Aorta (tissue), 5 donors: ENCODE measurements at places on chromosomes 16 and 17.
A peak's percentile ranks its signal among the peaks of the same experiment; 100 is the strongest.

- no peak for DNase-seq
Measured at GRCh38 chr16:1208239-1208830, 16.7 kb downstream of the TPSG1 start.

DNA sequence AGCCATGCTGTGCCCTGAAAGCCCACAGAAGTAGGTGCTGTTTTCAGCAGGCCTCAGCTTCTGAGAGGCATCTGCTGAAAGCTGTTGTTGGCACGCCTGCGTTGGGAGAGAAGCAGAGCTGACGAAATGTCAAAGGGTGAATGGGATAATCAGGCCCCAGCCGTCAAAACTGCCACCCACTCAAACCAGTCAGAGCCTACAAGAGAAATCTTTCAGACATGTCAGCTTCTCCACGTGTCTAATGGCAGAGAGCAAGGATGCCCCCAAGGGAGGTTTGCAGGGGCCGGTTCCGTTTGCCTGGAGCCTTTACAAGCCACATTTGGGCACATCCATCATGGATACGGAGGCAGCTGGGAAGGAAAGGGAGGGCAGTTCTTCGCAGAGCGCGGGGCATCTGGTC, 568.2 kb upstream of the EEF2KMT start:
- no peak for DNase-seq

- no peak for DNase-seq
Measured at GRCh38 chr16:84749815-84750214, 50.0 kb downstream of the USP10 start.

GRCh38 chr17:45709728-45710288, 74.3 kb upstream of the CRHR1 start:
- DNase-seq = no peak

DNA sequence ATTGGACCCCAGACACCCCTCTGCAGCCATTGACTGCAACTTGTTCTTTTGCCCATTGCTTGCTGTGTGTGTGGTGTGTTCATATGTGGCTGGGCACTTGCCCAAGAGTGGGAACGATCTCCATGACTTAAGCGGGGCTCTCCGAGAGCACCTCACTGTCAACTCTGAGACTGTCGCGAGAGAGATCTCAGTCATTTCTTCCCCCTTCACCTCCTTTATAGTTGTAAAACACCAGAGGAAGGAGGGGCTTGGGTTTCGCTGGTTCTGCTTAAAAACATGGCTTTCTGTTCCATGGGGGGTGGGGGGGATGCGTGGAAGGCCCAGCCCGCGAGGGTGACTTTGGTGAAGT, 7.4 kb downstream of the PHOSPHO1 start:
- DNase-seq = no peak

DNA sequence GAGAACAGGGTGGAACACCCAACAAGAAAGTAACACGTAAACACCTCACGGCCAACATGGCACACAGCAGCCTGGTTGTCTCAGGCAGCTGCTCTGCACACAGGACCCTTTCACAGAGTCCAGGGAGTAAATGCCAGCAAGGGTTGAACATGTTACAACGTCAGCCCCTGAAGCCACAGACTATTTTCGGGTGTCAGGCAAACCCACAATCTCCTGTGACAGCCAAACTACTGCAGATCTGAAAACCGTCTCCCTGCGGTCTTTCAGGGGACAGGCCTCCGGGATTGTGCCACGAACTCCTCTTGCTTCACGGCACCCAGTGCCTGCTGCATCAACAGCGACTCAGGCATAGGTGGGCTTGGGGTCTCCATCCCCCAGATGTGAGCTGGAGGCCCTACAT, 127.7 kb downstream of the XYLT1 start:
- no peak for DNase-seq

- DNase-seq = no peak
Measured at GRCh38 chr16:84038469-84038868, 4.1 kb downstream of the SLC38A8 start.

DNA sequence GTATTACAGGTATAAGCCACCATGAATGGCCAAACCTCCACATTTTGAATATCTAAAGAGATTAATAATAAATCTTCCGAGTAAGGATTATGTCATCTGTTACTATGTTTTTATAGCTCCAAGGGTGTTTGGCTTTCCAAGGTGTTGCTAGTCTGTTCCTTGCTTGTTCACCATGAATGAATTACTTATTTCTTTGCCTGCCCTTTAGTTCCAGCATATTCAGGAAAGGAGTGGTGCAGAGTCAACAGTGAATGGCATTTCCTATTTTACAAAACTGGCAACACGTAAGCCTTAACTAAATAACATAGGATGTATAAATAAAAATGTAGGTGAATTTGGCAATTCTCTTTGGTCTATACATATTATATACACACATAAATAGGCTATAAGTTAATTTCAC, 70.3 kb downstream of the MYO1D start:
- no peak for DNase-seq

GRCh38 chr17:72882426-72882825, 210.1 kb downstream of the SLC39A11 start:
- no peak for DNase-seq

GRCh38 chr16:75064403-75065148, 52.0 kb downstream of the LDHD start:
- no peak for DNase-seq

- DNase-seq = no peak
Measured at GRCh38 chr17:18368946-18369345, 5.6 kb upstream of the SHMT1 start.

DNA sequence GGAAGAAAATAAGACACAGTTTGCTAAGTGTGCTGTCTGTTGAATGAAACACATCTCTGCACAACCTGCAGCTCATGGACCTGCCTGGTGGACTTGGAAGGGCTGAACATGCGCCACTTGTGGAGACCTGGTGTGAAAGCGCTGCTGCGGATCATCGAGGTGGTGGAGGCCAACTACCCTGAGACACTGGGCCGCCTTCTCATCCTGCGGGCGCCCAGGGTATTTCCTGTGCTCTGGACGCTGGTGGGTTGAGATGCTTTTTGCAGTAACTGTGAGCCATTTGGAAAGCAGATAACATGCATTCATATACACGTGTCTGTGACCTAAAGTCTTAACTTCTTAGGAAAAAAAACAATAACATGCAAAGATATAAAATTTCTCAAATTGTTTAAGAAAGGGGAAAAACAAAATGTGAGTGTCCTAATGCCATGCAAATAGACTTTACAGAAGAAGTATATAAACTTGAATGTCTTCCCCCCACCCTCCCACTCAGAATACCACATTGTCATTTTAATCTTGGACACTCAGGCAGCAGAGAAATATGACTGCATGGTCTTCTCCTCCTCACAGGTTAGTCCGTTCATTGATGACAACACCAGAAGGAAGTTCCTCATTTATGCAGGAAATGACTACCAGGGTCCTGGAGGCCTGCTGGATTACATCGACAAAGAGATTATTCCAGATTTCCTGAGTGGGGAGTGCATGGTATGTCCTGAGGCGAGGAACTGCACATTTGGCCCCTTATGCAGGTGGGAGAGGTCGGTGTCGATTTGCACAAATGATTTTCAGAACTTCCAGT, 65.6 kb downstream of the SEC14L1 start:
- DNase-seq = peak; percentile 36

DNA sequence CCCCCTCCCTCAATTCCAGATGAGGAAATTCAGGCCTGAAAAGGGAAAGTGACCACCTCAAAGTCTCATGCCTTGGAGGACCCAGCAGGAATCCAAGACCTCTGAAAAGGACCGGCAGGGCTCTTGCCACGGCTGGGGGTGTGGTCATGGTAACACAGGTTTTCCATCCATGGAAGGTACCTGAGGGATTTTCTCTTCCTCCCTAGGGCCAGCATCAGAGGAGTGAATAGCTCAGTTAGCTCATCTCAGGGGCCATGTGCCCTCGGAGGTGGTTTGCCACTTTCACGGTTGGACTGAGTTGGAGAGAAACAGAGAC, 1.3 kb downstream of the CIITA start:
- DNase-seq = no peak

- no peak for DNase-seq
Measured at GRCh38 chr17:27457731-27458523, 1.7 kb downstream of the KSR1 start.

DNA sequence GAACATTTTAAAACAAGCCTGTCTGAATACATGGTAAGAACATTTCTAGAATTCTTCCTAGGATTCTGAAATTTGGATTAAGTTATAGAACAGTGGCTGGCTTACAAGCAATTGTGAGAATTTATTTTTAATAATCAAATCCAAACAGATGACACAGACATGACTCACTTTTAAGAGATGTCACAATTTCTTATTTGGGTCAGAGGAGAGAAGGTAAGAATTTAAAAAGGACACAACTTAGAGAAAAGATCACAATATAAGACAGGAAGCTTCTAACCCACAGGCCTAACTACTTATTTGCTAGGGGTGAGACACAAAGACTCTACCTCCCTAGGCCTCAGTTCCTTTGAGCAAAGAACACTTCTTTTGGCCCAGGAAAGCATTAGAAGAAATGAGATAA, 32.7 kb downstream of the ZZEF1 start:
- DNase-seq = no peak

GRCh38 chr16:64147941-64148340, 973.9 kb downstream of the CDH11 start:
- no peak for DNase-seq

DNA sequence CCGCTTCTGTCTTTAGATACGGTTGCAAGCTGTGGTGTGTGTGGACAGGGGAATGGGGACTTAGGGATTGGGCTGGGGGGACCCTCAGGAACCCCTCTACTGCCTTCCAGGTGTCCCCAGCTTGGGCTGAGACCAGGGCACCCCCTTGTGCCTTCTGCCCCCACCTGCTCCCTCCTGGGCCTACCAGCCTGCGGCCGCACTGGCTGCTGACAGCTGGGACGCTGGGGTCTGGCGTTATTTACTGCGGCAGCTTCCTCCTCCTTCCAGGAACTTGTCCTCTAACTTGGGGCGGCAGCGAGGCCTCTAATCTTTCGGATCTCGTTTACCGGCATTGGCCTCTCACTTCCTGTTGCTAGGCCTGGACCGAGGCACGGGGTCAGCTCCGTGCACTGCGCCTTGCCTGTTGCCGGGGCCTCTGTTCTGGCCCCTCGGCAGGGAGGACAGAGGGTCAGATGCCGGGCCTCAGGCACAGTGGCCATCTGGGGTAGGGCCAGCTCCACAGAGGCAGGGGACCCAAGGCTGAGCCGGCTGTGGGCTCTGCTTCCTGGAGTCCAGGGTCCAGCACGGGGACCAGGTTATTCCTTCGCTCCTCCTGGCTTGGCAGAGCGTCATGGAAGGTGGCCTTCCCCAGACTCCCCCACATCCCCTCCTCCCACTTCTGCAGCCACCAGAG, 31.8 kb downstream of the TMEM235 start:
- peak; percentile 79 for DNase-seq

GRCh38 chr17:33811984-33812577, 443.0 kb upstream of the CCL2 start:
- DNase-seq = no peak

- no peak for DNase-seq
Measured at GRCh38 chr16:77928096-77928495, 94.3 kb upstream of the CLEC3A start.

- DNase-seq = peak; percentile 95
Measured at GRCh38 chr16:660459-661183, 7.3 kb upstream of the RHOT2 start.

GRCh38 chr16:57092786-57093411, 516 bp downstream of the CPNE2 start:
- peak; percentile 65 for DNase-seq

GRCh38 chr17:39607851-39608130, at the start of gene NEUROD2:
NEUROD2 (minus strand) TSS chr17:39607920; CDS start chr17:39606599, 1,321 bp downstream.
- no peak for DNase-seq

DNA sequence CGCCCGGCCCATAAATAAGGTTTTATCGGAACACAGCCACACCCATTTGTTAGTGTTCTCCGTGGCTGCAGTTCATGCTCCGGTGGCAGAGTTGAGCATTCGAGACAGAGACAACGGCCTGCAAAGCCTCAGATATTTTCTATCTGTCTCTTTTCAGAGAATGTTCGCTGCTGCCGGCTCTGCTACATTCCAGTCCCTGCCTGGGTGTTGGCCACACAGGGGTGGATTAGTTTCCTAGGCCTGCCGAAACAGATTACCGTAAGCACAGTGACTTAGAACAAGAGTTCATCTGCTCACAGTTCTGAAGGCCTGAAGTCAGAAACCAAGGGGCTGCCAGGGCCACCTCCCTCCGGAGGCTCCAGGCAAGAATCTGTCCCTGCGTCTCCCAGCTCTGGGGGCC, 19.1 kb upstream of the GSG1L start:
- no peak for DNase-seq

- no peak for DNase-seq
Measured at GRCh38 chr16:24609417-24609739, 70.0 kb downstream of the RBBP6 start.

DNA sequence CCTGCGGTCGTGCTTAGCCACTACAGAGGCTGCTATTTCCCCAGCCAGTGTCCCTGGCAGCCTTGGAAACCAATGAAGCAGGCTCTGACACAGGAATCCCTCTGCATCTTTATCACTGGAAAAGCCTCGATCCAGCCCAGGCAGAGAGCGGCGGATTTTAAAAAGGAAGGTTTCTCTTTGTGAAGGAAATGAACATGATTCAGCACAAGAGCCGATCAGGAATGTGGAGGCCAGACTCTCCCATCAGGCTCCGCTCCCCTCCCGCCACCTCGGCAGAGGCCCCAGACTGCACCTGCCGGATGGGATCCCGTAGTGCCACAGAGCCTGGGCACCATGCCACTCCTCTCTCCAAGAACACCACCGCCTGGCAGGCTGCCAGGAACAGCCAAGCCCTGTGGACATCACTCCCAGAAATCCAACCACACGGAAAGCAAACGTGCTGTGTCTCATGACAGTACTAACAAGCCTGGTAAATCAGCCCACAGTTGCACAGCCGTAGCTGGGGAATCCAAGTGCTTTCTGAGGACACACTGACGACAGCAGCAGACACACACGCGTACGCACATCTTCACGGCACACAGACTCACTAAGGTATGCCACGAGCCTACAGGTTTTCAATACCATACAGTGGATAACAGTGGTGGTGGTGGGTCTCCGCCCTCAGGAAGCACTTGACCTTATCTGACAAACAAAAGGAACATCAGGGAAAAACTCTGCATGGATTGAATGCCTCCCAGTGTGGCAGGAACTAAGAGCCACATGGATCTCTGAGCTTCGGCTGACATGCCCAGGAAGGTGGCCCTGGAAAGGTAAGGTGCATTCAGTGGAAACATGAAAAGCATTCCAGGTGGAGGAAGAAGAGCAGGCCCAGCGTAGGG, 5.4 kb downstream of the LRRC75A start:
- peak; percentile 86 for DNase-seq

DNA sequence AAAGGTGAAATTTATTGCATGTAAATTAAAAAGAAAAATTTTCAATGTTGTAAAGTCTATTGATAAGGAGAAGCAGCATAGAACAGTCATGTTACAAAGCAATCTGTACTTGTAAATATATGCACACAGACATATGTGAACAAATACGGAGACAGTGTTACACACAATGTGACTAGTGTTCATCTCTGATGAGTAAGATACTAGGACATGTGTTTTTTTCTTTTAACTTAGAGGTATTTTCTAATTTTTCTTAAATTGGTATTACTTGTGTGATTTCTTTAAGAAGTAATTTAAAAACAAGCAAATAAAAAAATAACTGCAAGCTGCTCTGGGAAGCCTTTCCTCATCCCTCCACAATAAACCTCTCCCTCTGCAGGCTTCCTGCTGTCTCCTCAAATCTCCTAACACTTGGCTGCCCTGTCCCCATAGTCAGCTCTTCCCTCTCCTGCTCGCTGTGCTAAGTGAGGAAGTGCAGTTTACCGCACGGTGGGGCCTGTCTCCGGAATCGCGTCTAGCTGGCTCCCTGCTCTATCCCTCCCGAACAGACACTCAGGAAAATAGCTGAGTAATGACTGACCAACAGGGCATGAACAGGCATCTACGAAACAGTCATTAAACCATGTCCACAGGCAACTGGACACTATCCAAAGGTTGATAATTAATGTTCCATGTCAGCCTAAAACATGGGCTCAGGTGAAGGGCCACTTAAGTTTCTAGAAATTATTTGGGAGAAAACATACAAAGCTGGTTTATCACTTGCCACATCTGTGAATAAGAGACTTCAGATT, 35.9 kb downstream of the CMTM4 start:
- peak; percentile 81 for DNase-seq
